ENCODE measurements at places on chromosomes 11 and 22.

- peak; percentile 56 for DNase-seq
These were observed 9.5 kb downstream of the KCTD17 start for GRCh38 chr22:37060801-37061610.

- no peak for DNase-seq
These were observed 59.7 kb upstream of the CYP2D6 start for GRCh38 chr22:42190274-42190673.

GRCh38 chr11:29343465-29344333, 673.1 kb downstream of the KCNA4 start:
- DNase-seq: peak; percentile 27

DNA sequence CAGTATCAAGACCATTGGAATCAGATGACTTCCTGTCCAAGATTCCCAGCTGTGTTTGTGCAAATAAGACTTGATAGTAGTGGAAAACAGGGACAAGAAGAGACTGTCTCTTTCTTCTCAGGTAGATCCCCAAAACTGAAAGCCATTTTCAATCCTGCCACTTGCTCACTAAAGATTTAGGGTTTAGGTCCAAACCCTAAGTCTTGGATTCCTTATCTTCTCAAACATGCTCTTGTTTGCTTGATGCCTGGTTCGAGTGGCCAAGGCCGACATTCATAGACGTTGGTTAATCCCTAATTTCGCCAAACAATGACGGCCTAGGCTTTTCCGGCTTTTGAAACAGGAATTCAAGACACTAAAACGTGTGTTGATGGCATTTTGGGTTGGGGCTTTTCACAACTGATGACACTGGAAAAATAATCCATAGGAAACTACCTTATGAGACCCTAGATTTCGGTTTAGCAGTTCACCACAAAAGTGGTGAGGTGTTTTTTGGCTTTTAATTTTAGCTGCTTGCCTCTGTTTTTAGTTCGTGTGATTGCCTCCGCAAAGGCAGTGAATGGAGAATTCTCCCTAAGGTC, 1.0 kb upstream of the GTPBP1 start:
- DNase-seq: no peak

DNA sequence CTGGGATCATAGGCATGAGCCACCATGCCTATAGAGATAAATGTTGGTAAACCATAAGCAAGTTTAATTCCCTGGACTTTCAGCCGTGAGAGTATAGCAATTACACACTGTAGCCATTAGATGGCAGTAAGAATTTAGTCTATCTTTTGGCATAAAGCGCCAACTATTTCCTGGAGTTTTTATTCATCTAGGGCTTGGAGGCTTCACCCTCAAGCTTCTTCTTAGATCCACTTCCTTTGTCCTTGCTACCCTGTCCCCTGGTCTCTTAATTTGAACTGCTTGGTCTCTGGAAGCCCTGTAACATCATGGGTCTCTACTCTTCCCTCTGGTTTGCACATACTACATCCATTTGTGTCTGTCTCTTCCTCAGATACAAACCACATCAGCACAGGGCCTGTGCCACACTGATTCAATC, 38.2 kb downstream of the OR10A6 start:
- DNase-seq: no peak

- DNase-seq: no peak
These were observed 17.7 kb downstream of the NAV2 start for GRCh38 chr11:19730373-19730772.

- DNase-seq: no peak
These were observed 16.6 kb upstream of the EFCAB6 start for GRCh38 chr22:43828725-43828997.

DNA sequence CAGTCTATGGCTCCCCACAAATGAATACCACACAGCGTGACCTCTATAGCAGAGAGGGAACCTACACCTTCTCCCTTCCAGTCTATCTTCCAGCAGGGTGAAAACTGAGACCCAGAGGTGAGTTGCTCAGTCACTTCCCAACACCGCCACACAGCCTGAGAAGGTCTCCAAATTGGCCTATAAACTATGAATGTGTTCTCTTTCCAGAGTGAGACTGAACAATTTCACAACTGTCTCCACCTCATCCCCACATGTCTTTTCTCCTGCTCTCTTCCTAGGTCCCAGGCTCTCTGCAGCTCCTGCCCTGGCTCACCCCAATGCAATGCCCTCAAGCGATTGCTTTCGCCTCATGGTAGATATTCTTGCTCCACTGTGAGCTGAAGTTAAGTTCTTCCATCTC, 14.0 kb downstream of the CLMP start:
- no peak for DNase-seq

DNA sequence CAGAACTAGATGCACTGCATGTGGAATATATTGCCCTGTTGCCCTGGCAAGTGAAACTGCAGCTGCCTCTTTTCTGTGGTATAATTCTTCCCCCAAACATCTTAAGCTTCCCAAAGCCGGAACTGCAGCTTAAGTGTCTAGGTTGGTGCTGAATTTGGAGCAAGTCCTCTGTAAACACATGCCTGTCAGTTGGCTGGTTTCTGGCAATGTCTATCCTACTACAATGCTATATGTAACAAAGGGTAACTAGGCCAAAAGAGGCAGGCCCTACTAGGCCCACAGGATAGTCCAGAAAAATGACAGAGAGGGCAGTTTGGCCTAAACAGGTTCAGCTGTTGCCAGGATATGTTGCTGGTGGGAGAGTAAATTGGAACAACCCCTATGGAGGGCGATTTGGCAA, 27.9 kb downstream of the ASCC2 start:
- no peak for DNase-seq

- no peak for DNase-seq
These were observed 21.7 kb upstream of the SMCO4 start for GRCh38 chr11:93564895-93565294.

DNA sequence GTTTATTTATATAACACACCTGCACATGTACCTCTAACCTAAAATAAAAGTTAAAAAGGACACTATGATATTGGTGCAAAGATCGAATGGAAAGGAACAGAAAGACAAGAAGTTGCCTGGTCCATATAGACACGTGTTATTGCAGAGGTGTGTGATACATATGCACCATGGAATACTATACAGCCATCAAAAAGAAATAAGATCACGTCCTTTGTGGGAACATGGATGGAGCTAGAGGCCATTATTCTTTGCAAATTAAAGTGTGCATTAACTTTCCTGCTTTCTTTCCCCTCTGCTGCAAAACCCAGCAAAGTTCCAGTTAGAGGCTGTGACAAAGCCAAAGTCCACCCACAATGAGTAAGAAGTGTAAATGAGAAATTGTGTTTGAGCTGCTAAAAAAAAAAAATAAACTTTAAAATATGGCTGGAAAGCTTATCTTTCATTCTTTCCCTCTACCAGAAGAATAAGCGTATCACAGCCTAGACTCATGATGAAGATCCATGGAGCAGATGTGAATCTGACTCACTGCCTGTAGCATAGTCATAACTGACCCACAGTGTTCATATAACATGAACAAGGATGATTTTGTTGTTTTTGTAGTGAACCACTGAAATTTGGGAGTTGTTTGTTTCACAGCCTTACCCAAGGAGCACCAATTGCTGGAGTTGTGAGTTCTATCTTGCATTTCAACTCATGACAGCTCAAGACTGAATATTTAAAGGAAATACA, 9.6 kb downstream of the OR52K1 start:
- DNase-seq: no peak

DNA sequence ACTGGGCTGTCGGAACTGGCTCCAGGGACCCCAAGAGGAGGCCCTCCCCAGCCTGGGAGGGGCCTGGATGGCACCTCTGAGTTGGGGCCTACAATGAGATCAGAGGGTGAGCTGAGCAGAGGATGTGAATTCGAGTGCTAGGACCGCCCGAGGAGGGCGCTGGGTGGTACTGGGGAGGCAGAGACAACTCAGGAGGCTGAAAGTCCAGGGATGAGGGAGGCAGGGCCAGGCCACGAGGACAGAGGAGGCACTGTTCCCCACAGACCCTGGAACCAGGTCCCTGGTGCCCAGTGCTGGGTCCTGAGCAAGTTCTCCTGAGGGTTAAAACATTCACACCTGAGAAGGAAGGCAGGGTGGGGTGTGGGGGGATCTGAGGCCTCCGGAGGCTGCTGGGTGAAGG, 218.0 kb downstream of the CTTN start:
- no peak for DNase-seq

DNA sequence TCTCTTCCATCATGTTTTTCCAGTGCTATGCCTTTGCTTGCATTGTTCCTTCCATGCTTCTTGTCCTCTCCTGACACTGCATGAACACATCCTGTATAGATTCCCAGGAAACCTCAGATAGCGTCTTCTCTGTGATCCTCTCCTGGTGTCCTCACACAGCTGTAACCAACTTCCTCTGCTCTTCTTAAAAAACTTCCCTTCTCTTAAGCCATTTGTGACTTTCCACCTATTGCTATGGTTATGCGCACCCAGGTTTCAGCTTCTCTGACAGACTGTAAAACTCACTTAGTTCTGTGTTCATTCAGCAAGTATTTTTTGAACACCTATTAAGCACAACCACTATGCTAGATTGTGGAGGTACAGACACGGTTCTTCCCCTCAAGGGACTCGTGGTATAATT, 5.1 kb upstream of the APLP2 start:
- DNase-seq: no peak

- DNase-seq: no peak
These were observed 3.1 kb downstream of the DRD4 start for GRCh38 chr11:640021-640706.

GRCh38 chr11:127521413-127521812, 520.8 kb upstream of the KIRREL3 start:
- DNase-seq: no peak

DNA sequence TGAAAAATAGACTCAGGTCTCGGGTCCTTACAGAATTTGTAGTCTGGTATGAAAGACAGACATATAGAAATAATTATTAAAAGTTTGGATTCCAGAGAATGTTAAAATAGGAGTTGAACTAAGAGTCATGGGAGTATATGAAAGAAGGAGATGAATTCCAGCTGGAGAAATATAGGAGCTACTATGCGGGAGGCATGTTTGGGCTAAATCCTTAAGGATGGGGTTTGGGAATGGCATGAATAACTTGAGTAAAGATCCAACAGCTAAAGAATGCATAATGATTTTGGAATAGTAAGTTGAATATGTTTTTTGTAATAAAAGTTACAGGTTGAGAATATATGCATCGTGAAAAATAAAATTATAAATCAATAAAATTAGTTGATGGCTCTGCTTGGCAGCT, 129.4 kb upstream of the SLC5A12 start:
- no peak for DNase-seq

GRCh38 chr11:17927041-17927440, 85.8 kb downstream of the SERGEF start:
- no peak for DNase-seq

DNA sequence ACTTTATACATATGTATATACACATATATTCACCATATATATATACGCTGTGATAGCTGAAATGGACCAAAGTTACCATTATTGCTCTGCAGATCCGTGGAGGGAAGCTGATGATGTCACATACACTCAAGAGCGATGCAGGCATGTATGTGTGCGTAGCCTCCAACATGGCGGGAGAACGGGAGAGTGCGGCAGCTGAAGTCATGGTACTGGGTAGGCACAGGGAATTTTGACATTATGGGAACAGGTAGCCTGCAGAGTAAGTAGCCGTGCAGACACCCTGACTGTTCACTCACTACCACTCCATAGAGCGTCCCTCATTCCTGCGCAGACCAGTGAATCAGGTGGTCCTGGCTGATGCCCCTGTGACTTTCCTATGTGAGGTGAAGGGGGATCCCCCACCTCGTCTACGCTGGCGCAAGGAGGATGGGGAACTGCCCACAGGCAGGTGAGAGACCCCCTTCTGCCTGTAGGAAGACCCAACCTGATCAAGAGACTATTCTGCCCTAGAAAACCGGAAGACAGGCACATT, 4.7 kb downstream of the ROBO3 start:
- DNase-seq: no peak

DNA sequence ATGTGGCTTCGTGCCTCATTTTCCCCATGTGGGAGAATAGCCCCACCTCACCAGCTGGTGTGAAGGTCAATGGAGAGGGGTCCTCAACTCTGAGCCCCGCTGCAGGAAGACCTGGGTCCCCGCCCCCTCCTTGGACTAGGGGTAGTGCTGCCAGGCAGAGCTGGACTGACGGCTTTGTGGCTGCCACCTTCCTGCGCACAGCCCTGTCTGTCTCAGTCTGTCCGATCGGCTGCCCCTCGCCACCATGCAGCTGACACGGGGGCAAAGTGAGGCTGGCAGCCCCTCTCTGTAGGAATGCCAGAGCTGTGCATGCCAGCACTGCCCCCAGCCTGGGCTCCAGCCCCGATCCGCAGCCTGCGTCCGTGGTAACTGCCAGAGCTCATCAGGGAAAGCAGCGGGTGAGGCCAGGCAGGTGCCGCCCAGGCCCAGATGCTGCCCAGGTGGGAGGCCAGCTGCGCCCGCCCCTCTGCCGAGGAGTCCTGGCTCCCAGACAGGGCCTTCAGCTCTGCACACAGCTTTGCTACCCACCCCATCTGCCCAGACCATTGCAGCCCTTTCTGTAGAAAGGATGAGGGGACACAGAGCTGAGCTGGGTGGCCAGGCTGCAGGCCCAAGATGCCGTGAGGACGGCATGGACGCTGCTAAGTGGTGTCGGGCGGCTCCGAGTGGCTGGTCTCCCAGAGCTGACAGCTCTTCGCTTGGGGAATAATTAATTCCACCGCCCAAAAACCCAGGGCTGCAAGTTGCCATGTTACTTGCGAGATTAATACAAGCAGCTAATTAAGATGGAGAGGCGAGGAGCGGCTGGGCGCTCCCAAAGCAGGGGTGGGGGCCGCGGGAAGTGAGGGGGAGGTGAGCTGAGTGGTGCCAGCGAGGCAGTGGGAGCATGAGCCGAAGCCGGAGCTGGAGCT, 19.5 kb upstream of the FLRT1 start:
- DNase-seq: no peak

- DNase-seq: no peak
These were observed 20.0 kb downstream of the PATE3 start for GRCh38 chr11:125807909-125808308.
